ENCODE measurements at places on chromosomes 1 and 21. TPM values are rescaled to one million over a fixed set of nuclear protein-coding genes. Genes with fewer than 3 reads are reported as not detected.

GRCh38 chr1:36136535-36136934 is 11.5 kb upstream of the COL8A2 start:
- no peak for DNase-seq

- no peak for DNase-seq
Observed at GRCh38 chr1:12518931-12519692, 98.9 kb downstream of the DHRS3 start.

- no peak for DNase-seq
Observed at GRCh38 chr1:243251539-243251938, 3.5 kb downstream of the CEP170 start.

GRCh38 chr1:176149939-176150807 is 56.9 kb downstream of the COP1 start:
- DNase-seq: no peak

DNA sequence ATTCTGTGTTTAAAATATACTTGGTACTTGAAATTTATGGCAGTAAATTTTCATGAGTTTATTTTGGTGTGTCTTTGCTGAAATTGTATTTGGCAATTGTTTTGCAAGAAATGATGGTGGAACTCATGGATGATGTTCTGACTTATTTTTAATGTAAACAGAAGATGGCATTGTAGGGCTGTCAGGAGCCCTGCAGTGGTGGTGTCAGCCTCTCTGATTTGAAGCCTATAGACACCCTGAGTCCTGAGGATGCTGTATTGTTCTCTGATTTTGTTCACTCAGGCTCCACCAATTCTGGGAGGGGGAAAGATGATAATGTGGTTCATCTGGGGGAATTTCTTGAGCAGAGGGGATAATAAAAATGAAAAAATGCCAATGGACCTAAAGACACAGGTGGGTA is 79.8 kb downstream of the LHX8 start:
- no peak for DNase-seq

DNA sequence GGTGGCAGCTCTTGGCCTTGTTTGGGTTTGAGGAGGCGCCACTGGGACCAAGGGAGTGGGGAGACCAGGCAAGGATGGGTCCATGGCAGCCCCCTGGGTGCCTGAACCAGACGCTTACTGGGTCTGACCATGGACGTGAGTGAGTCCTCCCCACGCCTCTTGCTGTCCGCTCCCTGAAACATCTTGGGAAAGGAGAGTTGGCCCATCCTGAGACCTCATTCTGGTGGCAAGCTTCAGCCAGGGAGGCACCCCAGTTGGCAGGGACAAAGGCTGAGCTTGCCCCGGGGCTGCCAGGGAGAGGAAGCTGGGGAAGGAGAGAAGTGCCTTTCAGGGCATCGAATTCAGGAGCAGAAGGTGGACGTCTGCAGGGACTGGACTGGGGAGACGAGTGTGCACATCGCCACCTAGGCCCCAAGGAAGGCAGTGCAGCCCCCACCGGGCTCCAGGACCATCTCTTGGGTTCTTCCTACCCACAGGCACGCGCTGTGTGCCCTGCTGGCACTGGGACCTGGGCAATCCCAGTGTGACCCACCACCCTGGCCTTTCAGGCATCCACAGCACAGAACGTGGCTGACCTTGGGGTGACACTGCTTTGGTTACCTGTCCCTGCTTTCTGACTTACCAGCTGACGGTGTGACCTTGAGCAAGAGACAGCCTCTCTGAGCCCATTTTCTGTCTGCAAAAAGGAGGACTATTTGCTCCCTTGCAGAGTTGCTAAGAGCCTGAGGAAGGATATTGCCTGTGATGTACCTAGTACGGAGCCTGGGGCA is 132.9 kb upstream of the WNT4 start:
- peak; percentile 62 for DNase-seq

GRCh38 chr1:28078680-28079626 is 9.5 kb downstream of the EYA3 start:
- no peak for DNase-seq

- no peak for DNase-seq
Observed at GRCh38 chr1:46757247-46757955, 38.5 kb upstream of the EFCAB14 start.

DNA sequence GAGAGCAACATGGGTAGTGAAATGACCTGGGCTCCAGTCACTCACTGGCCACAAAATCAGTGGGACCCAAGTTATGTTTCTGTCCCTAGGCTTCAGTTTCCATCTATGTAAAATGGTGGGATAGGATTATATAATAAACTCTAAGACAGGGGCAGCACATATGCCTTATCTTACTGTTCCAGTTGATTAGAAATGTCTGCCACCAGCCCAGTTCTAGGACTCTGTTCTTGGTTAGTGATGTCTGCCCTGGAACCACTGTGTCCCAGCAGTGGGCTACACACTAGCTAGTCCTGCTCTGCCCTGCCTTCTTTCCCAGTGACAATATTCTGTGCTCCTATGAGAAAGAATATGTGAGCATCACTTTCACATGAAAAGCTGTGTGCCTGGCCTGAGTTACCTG is 138.3 kb downstream of the PCNX2 start:
- DNase-seq: no peak

DNA sequence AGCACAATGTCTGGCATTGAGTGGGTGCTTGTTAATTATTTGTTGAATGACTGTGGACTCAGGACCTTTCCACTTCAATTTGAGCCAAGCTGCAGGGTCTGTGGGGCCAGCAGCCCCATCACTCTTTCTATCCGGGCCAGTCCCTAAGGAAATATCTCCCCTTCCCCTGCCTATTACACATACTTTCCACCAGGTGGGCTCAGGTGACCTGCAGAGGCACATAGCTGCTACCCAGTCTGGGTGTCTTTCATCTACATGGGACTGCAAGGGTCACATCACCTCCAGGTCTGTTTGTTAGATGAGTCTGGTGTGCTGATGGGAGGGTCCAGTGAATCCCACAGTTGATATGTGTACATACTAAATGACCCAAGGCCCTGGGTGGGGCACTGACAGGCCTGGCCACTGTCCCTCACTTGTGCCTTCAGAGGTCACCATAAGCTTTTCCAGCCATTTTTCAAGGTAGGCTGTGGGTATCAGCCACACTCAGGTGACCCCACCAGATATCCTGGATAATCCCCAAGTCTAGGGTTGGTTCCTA is 59.5 kb upstream of the KDM4A start:
- DNase-seq: no peak

DNA sequence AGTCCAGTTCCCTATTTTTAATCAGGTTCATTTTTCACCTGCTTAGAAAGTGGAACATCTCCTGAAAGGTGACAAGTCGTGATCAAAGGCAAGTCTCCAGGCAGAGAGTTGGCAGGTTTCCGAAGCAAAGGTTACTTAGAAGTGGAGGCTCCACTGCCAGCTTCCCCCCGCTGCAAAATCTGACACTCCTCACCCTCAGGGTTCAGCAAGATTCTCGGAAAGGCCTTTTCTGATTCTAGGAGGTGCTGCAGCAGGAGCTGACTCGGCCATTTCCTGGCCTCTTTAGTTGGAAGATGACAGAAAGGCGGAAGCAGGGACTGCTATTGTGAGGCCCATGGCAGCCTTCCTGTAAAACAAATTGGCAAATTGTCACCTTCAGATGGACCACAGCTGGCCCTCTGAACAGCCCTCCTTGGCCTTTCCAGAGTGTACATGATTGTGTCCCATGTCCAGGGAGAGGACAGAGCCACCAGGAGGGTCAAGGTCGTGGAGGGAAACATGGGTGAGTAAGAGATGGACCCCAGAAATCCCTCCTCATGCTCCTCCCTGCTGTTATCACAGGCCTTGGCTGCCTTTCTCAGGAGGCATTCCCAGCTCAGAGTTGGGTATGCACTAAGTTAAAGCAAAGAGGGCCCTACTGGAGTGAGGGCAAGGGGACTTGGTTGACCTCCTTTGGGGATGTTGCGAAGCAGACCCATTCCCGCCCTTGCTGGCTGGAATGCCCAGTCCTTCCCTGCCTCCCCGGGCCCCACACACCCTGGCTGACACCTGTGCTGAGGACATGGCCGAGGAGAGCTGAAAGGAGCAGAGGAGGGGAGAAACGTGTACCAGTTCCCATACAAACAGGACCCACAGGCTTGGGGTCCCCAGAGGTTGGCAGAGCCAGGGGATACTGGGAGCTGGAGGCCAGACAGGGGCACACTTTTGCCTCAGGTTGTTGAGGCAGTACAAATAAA is 115.5 kb upstream of the IRF2BP2 start:
- DNase-seq: no peak

DNA sequence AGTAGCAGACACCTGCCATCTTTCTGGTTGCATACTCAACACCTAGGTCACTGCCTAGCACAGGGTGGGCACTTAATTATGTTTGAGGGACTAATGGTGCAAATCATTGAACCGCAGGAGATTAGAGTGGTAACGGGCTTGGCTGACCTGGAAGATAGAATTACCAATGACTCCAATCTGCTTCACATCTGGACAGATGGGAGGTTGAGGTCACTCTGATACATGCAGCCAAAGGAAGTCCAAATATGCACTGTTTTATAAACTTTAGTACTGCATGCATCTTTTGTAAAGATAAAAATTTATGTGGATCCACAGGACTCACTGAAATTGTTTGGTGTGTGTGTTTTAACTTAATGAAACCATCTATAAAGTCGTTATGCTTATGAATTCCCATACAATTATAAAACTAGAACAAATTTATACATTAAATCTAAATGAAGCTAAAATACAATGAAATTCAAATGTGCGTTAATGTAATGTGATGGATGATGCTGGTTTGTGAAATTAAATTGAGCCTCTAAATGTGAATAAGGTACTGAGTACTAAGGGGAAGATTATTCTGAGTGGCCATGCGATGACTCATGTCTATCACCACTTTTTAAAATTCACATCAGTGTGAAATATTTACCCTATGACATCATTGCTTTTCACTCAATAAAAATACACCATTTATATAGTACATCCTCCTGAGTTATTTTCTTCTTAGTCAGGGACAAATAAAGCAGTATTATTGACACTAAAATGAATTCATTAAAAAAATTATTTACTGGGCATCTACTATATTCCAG is 224.7 kb upstream of the FAM78B start:
- no peak for DNase-seq

Gene GBP5
- not detected for total RNA-seq

Gene RBM34
- 68.4 TPM for total RNA-seq

Gene JAM2
- 2.2 TPM for total RNA-seq

Gene VASH2
- total RNA-seq: 15.8 TPM
